Stimulated activated CD4-positive, alpha-beta T cell treated with anti-CD3 and anti-CD28 coated beads, Interleukin-1b, Interleukin-23, amount 100 ng/mL, for 24 hours (primary cell): ENCODE measurements at places on chromosomes 12 and 14.

DNA sequence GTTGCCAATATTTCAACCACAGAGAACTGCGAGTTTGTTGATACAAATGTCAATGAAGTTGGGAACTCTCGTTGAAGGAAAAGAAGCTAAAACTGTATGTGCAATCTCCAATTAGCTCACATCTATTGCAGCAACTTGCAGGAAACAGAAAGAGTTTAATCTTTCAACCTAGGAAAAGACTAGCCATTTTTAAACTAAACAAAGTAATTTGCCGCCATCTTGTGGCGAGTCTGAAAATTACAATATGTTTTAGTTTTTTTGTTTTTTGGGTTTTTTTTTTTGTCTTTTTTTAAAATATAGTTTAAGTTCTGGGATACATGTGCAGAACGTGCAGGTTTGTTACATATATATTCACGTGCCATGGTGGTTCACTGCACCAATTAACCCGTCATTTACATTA is 131.2 kb upstream of the FOXG1 start:
- DNase-seq, result no peak

GRCh38 chr14:102799684-102800562 is 22.7 kb downstream of the TRAF3 start:
- no peak for DNase-seq

- peak; percentile 49 for DNase-seq
These were observed 11.6 kb upstream of the CDH24 start for GRCh38 chr14:23068789-23069412.

DNA sequence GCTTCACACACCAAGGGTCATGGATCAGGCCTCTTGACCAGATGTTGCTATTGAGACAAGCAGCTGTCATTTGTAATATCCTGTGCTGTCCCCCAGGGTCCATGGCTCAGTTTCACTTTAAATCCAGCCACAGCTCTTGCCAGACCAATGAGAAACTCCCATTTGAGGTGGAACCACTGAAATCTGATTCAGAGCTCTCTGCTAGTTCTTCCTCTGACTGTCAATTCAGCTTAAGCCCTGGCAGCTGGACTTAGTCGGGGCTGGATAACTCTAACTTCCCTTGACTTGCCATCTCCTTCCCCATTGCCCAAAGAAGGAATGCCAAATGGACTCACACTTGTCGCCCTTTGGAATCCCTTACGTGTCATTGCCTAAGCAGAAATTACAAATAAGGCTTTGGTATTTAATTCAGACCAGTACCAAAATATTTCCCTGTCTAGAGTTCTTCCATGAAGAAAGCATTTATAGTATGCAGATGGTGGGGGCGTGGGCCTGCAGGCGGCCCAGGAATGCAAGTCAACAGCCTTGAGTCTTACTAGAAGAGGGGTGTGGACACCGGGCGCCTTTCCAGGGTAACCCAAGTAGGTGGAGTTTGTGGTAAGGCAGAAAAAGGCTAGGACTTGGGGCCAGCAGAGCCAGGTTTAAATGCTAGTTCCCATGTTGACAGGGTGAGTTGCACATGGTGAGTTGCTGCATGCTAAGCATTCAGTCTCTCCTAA is 96.9 kb upstream of the TMPO start:
- DNase-seq, result no peak

DNA sequence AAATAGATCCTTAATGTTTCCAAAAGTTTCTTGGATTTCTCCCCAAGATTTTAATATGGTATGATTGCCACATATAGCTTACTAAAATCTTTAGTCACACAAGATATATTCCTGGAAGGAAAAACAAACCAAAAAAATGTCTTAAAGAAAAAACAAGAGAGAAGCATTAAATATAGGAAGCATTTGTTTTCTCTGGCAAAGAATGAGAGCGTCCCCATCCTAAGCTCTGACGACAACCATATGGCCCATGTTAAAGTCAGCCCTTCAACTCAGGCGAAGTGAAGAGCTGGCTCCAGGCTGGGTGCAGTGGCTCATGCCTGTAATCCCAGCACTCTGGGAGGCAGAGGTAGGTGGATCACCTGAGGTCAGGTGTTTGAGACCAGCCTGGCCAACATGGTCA is 35.6 kb downstream of the GCH1 start:
- no peak for DNase-seq

GRCh38 chr14:51073731-51074130 is 21.2 kb downstream of the TRIM9 start:
- DNase-seq, result no peak

GRCh38 chr12:119008691-119009221 is 27.4 kb downstream of the SRRM4 start:
- DNase-seq, result no peak

GRCh38 chr12:132389526-132390286 is 60.3 kb upstream of the GALNT9 start:
- DNase-seq, result no peak

DNA sequence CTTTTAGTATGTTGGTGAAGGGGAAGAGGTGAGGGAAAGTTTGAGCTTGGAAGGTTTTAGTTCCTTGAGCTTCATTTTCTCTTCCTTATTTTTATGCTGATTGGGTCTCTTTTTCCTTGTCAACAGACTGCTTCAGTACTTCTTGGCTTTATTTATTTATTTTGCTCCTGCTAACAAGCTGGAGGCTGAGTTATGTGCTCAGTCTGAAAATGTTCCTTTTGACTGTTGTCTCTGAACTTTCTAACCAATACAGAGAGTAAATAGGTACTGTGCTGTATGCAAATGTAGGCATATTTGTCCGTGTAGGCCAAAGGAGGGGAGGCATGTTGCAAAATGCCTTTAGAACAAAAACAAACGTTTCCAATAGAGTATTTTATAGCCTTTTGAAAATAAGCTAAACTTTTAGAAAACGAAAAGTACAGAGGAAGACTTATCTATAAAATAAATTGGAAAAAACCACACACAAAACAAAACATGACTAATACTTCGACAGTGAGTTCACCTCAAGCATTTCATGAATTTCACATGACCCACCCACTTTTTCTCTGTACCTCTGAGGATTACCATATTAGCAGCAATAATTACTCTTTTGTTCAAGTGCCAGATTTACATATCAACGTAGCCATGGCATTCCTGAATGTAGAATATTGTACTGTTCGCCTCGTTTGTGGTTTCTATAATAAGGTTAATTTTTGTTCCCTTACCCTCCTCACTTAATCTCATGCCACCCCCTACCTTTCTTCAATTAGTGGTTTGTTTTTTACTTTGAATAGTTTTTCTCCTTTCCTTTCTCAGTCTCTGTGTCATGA is 4.7 kb upstream of the CREBL2 start:
- DNase-seq, result no peak

DNA sequence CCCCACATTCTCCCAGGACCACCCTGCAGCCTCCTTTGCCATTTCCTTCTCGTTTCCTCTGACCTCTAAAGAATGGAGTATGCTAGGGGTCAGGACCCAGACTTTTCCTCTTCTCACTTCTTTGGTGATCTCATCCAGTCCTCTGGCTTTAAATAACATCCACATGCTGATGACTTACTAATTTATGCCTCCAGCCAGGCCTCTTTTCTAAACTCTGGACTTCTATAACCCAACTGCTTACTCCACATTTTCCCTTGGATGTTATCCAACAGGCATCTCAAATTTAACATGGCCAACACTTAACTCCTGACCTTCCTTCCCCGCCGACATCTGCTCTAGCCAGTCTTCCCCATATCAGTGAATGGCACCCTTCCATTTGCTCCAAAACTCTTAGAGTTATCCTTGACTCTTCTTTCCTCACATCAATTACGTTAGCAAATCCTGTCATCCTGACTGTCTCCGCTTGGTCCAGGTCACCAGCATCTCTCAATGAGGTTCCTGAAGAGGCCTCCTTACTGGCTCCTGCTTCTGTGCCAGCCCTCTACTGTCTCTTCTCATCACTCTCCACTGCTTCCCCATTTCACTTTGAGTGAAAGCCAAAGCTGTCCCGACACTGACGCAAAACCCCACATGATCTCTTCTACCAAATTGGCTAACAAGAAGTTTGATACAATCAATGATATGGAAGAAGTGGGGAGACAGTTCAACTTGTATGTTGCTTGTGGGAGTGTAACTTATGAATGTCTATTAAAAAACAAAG is 42.7 kb downstream of the TMBIM6 start:
- DNase-seq, result no peak

GRCh38 chr14:54609576-54609975 is 42.6 kb downstream of the SAMD4A start:
- DNase-seq, result no peak

GRCh38 chr12:96635844-96636243 is 146.5 kb downstream of the CFAP54 start:
- no peak for DNase-seq

- no peak for DNase-seq
These were observed 934.4 kb downstream of the AACS start for GRCh38 chr12:125999628-126000027.

DNA sequence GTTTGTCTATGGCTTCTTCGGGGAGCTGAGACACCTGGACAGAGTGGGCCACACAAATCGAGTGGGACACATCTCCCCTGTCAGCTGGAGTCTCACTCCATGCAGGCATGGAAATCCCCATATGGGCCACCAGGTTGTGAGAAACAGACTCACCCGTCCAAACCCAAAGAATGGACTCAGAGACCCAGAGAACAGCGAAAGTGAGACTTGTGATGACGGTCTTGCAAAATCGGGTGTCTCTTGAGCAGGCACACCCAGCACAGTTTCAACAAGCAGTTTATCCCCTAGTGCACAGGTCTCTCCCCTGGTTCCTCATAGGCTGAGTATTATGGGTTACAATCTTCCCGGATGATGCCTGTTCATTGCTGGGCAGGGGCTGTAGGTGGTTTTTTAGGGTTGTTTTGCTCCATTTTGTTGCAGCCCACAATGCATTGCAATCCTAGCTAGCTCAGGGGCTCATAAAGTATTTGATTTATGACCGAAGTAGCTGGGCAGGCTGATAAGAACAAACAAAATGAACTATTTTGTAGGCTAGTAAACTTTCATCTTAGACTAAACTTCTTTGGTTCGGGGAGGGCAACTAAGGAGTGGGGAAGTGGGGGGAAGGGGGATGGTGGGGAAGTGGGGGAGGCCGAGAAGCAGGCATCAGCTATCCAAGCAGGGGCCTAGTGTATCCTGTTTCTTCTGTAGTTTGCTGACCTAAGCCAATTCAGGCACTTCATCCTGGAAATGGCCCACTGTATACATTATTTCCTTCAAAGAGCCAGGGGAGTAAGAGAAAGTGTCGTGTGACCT is 45.3 kb downstream of the IQSEC3 start:
- DNase-seq, result no peak

- DNase-seq, result no peak
These were observed 318.2 kb downstream of the NUAK1 start for GRCh38 chr12:105820429-105821125.

DNA sequence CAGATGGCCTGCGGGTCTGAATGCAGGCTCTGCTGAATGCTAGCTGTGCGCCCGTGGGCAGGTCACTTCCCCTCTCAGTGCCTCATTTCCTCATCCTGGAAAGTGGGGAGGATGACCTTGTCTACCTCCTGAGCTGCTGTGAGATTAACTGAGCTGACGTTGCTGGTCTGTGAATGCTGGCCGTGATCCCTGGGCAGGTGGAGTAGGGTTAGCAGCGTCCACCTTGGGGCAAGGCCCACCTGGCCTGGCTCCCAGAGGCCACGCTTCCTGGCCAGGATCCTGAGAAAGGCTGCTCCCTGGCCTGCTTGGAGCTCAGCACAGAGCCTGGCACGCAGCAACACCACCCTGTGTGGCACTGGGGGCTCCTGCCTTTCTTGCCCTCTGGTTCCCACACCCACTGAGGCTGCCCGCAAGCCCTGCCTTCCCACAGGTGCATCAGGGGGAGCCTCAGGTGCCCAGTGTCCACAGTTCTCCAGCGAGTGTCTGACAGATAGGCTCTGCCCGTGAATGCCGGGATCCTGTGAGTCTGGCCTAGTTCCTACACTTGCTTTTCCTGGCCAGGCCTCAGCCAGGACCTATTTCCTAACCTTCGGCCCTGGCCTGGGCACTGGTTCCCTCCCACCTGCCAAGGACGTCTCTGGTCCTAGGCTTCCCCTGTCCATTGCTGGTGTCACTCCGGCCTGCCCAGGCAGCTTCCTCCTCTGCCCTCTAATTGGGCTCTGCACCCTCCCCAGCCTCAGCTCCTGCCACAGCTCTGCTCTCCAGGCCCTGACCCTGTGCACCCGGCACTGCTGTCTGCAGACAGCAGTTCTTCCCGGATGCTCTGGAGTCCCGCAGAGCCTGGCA is 37.2 kb upstream of the TDRD9 start:
- DNase-seq, result no peak

- DNase-seq, result no peak
These were observed 777.9 kb downstream of the FSCB start for GRCh38 chr14:43729143-43729542.

GRCh38 chr14:104632781-104633180 is 28.2 kb upstream of the TMEM179 start:
- DNase-seq, result no peak
